ENCODE measurements at places on chromosomes 1 and 21.
A peak's percentile ranks its signal among the peaks of the same experiment; 100 is the strongest.

- DNase-seq: no peak
Observed at GRCh38 chr1:211710566-211711314, 35.3 kb upstream of the NEK2 start.

- no peak for DNase-seq
Observed at GRCh38 chr1:1048765-1049164, 25.3 kb downstream of the RNF223 start.

- DNase-seq: no peak
Observed at GRCh38 chr1:182724215-182724614, 39.8 kb upstream of the RGS8 start.

DNA sequence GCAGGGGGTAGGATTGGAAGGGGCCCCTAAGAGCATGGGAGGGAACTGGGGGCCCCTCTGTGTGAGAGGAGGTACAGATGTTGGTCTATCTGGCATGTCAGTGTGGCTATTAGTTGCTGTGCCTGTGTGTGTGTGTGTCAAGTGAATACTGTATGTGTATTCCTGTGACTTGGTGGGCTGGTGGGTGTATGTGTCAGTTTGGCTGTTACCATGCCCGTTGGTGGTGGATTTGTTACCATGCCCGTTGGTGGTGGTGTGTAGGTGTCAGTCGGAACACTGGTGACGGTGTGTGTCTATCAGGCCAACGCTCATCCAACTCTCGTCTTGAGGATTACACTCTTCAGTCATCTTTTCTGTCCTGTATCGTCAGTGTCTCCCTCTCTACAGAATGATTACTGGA, 22.6 kb downstream of the TFAP2E start:
- DNase-seq: no peak

GRCh38 chr21:24153137-24153536, 1454.1 kb downstream of the MRPL39 start:
- no peak for DNase-seq

DNA sequence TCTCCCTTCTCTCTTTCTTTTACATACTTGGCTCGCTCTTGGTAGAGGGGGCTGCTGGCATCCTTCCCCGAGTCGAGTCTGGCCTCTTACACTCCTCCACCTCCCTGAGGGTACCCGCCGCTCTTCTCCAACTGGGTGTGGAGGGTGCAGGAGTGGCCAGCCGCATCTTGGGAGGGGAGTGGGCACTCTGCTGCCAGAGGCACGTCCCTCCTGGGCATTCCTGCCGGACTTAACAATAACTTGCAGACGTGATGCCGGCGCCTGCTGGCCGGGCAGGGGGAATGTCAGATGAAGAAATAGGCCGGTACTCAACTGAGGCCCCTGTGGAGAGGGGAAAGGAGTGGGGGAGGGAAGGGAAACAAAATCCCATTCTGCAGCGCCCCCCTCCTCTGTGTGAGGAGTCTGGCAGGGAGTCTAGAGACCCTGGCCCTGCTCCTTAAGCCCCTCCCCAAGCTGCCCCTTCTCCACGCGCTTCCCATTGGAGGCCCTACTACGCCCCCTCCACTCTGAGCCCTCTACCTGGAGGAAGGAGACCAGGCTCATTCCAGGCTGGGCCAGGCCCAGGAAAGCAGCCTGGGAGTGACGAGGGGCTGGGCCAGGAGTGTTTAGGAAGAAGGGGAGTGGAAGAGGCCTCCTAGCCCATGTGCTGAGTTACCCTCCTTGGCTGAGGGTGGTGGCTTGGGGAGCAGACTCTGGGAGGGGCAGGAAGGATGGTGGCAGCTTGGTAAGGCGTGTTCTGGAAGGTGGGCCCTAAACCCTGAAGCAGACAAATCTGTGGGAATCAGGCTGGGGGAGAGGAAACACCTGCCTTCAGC, 1.8 kb downstream of the ATP2B4 start:
- DNase-seq: peak; percentile 60

DNA sequence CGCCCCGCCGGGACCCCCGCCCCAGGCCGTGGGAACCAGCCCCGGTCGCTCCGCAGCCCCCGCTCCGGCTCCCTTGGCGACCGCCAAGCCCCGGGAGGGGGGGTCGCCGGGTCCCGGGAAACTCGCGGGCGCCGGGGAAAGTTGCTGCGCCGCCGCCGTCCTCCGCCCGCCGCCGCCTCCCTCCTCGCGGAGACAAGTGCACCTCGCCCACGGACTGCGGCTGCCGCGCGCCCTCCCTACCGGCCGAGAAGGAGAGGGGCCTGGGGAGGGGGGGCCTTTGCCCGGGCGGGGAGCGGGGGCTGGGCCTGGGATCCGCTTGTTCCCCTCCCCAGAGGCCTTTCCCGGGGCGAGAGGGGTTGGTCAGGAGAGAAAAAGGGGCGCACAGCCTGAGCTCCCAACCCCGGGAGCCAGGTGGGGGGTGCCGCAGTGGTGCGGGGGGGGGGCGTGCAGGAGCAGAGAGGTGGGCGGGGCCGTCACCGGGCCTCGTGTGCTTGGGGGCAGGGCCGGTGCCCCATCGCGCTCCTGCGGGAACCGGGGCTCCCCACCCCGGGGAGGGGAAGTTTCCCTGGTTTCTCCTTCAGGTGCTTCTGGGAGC, 592 bp downstream of the AGRN start:
- peak; percentile 40 for DNase-seq

GRCh38 chr1:241271427-241271826, 85.6 kb downstream of the RGS7 start:
- no peak for DNase-seq

- DNase-seq: no peak
Observed at GRCh38 chr1:226986496-226987178, 46.5 kb downstream of the COQ8A start.

DNA sequence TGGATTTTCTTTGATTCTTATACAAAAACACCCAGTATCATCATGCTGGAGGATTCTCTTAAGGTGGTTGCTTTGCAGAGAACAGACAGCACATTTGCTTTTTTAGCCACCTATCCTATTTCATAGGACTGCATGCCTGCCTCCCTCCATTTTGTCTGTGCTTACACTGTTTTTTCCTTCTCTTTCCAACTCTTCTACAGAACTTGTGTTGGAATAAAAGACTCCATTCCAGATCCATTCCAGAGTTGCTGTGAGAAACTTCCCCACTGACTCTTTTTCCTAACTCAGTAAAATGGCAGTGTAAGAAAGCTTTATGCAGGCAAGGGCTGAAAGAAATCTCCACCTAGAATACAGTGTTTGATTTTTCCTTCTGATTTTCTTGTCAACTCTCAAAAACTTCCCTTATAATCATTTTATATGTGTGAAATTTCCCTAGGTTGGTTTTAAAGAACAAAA, 5.2 kb upstream of the ARID1A start:
- peak; percentile 38 for DNase-seq

DNA sequence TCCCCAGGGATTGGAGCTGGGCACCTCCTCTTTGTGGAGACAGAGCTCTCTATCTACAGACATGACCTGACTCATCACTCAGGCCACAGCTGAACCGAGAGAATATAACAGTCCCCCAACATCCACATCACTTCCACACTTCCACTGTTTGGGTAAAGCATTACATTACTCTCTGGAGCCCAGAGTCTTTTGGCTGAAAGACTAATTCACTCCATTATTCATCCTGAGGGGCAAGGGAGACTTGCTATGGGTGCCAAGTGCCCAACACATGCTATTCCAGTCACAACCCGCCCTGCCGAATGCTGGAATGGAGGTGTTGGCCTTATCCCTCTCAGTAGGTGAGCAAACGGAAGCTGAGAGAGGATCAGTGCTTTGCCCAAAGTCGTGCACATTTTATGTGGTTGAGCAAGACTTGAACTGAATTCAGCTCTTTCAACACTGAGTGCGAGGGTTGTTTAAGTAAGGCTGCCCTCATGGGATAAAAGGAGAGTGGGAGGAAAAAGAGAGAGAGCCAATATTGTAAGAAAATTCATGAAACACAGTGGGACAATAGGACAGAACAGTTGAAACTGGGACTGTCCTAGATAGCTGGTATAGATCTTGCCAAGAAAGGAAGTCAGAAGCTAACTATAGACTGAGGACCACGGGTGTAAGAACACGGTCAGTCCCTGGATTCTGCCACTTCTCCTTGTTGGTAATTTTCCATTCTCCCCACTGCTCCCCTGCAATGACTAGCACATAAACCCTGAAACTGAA, 13.5 kb upstream of the CHI3L1 start:
- peak; percentile 84 for DNase-seq

All from fibroblast of lung (primary cell).